ENCODE measurements at places on chromosomes 6 and 20.

GRCh38 chr6:137241481-137242038 is 22.4 kb upstream of the IFNGR1 start:
- DNase-seq = no peak

- DNase-seq = no peak
Measured at GRCh38 chr6:137631323-137631722, 137.1 kb upstream of the OLIG3 start.

DNA sequence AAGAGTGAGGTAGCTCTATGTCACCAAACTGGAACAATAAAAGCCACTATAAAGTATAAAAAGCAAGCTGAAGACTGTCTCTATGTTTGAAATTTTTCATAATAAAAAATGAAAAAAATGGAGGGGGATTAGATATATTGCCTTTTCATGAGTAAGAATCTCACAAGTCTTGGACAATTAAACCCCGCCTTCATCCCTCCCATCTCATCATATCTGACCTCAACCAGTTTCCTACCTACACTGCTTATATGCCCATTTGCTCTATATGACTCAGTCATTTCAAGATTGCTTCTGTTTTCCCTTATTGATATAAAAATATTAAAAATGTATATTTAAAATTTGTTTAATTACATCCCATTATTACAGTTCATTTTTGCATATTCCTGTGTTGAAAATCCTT is 2.9 kb upstream of the TRIM39 start:
- DNase-seq = no peak

- DNase-seq = no peak
Measured at GRCh38 chr6:158057213-158057987, 75.7 kb downstream of the SYNJ2 start.

DNA sequence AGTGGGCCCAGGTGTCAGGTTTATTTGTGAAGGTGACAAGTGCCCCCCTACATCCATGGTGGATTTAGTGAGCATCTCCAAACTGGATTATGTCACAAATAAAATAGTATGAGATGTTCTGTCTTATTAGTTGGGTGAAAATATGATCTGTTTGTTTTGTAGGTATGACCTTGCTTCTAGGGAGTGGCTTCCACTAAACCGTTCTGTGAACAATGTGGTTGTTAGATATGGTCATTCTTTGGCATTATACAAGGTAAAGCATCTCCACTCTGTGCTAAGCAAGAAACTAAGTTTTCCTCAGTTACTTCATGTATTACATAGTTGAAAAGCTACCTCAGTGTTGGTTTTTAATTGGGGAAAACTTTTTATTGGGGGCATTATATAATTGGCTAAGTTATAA is 88.4 kb downstream of the ATRN start:
- DNase-seq = no peak

GRCh38 chr20:6966721-6967120 is 199.2 kb downstream of the BMP2 start:
- DNase-seq = no peak

GRCh38 chr20:31587545-31588389 is 17.3 kb upstream of the ID1 start:
- DNase-seq = peak; percentile 71

DNA sequence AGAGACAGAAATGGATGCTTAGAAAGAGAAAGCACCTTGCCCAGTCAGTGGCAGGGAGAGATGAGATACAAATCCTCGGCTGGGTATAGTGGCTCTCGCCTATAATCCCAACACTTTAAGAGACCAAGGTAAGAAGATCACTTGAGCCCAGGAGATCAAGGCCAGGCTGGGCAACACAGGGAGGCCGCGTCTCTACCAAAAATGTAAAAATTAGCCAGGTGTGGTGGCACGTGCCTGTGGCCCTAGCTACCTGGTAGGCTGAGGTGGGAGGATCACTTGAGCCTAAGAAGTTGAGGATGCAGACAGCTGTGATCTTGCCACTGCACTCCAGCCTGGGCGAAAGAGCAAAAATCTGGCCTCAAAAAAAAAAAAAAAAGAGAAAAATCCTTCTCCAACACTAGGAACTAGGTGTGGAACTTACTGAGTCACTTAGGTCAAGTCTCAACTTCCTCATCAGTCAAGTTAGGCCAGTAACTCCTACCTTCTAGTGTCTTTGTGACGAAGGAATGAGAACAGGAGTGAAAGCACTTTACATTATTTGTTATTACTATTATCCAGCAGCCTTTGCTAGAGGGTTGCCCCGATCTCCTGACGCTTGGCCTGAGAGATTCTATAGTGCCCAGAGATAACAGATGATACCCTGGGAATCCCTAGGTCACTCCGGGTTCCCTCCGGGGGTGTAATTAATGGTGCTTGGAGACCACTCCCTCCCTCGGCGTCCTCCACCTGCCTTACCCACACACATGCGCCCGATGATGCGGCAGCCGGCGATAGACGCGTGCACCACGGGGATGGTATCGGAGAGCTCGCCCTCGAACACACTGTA is 918 bp downstream of the EIF6 start:
- DNase-seq = no peak

Data from left ventricle myocardium inferior (tissue), 1 donor.